Activated T-cell treated with anti-CD3 and anti-CD28 coated beads, Interleukin-2, amount 50 U/mL, for 4 hours (primary cell): ENCODE measurements at places on chromosomes 11 and 22. TPM values are rescaled to one million over a fixed set of nuclear protein-coding genes. Genes with fewer than 3 reads are reported as not detected.

PATE2 gene
- not detected for total RNA-seq

SMC1B gene
- total RNA-seq = 0.13 TPM

TH gene
- total RNA-seq = not detected

DNA sequence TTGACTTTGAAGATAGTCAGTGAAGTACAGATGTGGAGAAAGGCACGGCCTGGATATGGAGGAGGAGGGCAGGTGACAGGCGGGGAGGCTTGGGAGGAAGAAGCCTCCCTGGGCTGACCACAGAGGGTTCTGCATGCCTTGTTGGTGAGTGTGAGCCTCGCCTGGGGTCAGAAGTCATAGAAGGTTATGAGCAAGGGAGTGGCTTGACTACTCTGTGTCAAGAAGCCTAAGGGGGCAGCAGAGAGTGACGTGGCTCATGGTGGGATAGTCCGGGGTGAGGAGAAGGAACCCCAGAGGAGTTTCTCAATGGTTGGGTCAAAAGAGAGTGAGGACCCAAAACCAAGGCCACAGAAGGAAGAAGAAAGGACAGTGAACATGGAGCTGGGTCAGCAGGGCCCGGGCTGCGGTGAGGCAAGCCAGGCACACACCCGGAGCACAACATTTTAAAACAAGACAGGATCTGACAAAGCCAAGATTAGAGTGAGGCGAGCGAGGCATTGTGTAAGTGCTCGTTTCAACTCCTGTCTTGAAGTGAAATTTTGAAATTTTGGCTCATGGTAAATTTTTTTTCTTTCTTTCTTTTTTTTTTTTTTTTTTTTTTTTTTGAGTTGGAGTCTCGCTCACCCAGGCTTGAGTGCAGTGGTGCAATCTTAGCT is 31.9 kb downstream of the PDGFB start:
- no peak for DNase-seq

DNA sequence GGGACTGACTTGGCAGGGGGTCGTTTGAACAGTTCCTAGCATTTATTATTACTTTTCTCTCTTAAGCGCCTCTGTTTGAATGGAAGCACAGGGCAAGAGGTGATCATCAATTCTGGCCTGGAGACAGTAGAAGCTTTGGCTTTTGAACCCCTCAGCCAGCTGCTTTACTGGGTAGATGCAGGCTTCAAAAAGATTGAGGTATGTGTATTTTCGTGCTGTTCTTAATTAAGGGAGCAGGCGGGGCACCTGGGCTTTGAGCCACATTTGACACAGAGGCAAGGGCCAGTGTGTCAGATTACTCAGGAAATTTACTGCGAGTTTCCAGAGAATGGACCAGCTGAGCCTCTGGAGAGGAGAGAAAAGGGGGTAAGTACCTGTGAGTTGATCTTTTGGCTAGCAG is 102.4 kb upstream of the SORL1-AS1 start:
- DNase-seq = no peak

DNA sequence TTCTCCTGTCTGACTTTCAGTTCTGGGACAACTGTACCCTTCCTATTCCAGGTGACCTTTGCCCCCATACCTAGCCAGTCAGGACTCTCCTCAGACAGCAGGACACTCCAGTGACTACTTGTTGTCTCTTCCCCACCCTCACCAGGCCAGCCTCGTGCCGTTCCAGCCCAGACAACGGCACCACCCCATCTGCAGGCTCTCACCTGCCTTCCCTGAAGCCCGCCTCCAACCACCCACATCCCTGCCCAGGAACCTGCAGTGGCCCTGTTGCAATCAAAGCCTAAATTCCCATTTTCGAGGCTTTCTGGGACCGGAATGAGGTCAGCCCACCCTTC is 3.7 kb downstream of the IL2RB start:
- DNase-seq = no peak

DNA sequence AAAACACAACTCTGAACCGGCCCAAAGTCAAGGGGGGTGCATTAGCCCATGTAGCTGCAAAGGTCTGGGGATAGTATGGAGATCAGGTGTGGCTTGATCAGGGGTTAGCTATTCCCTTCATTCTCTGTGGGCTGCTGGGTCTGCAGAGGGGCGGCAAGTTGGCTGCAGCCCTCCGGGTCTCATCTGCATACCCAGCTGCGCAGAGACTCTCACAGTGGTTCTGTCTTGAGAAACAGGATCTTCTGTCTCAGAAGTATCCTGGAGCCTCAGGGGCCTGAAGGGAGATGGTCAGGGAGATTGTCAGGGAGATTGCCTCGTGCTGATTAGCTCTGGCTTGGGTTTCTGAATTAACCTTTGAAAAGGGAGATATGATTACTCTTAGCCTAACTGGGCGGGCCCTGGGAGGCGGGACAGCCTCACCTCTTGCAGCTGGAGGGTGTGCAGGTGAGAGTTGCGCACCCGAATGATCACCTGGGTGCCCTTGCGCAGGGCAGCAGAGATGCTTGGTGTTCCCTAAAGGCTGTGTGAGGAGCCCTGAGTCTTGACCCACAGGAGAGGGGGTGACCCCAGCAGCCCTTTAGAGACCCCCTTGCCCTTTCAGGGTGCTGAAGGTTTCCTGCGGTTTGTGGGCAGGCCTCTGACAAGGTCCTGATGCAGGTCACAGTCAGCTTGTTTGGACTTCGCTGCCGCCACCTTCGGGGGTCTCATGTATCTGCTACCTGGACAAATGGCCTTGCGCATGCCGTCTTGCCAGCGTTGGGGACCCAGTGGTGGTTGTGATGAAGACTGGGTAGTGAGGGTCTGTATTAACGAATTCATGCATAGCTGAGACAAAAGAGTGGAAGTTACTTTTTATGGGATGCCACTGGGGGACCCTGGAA is 7.3 kb downstream of the ARHGAP8 start:
- DNase-seq = no peak

DNAJB7 gene
- total RNA-seq = not detected

DNA sequence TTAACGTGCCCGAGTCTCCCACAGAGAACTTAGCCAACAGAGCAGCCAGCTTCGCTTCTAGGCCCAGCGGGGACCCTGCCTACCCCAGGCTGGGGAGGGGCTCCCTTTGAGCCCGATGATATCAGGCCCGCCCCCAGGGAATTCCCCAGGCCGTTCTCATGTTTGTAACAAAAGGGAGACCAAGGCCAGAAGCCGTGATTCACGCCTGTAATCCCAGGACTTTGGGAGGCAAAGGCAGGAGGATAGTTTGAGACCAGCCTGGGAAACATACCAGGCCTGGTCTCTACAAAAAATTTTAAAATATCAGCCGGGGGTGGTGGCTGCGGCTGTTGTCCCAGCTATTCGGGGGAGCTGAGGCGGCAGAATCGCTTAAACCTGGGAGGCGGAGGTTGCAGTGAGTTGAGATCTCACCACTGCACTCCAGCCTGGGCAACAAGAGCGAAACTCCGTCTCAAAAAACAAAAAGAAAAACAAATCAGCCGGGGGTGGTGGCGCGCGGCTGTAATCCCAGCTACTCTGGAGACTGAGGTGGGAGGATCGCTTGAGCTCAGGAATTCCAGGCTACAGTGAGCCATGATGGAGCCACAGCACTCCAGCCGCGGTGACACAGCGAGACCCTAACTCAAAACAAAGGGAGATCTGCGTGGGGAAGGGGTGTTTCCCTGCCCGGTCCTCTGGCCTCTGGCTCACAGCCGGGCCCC is 1.7 kb downstream of the DRD4 start:
- DNase-seq = no peak

DNA sequence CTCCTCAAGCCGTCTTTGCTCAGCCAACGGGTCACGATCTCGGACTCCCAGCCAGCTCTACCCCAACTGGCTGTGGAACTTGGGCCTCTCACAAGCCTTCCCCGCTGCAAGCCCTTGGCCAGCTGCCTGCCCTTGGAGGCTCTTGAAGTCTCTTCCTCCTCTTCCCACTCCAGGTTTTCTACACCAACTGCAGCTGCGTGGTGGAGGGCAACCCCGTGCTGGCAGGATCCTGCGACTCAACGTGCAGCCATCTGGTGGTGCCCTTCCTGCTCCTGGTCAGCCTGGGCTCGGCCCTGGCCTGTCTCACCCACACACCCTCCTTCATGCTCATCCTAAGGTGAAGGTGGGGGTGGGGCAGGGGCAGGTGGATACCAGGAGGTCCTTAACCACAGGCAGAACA is 40.5 kb upstream of the TPBGL start:
- no peak for DNase-seq

NRIP3 gene
- 2.4 TPM for total RNA-seq

MB gene
- total RNA-seq = 0.26 TPM

GRCh38 chr11:1391165-1392075 is 1.7 kb downstream of the BRSK2 start:
- no peak for DNase-seq

- DNase-seq = no peak
These were observed 70.8 kb downstream of the RAB38 start for GRCh38 chr11:88104408-88104807.
